Hippocampal formation (tissue), 2 donors: ENCODE measurements at places on chromosomes 3 and 15.

DNA sequence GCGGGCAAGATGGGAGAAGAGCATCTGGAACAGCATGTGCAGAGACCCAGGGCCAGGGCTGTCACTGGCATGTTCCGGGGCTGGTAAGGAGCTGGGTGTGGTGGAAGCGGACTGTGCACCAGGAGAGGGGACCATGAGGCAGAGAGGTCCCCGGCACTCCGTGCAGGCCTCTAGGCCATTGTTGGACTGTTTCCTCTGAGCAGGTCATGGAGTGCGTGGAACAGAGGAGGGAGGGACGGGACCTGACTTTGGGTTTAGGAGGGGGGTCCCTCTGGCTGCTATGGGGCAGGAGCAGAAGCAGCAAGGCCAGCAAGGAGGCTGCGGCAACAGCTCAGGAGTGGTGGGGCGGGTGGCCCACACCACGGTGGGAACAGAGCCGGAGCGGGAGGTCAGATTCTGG, 47.1 kb downstream of the TPRA1 start:
- DNase-seq, result no peak

DNA sequence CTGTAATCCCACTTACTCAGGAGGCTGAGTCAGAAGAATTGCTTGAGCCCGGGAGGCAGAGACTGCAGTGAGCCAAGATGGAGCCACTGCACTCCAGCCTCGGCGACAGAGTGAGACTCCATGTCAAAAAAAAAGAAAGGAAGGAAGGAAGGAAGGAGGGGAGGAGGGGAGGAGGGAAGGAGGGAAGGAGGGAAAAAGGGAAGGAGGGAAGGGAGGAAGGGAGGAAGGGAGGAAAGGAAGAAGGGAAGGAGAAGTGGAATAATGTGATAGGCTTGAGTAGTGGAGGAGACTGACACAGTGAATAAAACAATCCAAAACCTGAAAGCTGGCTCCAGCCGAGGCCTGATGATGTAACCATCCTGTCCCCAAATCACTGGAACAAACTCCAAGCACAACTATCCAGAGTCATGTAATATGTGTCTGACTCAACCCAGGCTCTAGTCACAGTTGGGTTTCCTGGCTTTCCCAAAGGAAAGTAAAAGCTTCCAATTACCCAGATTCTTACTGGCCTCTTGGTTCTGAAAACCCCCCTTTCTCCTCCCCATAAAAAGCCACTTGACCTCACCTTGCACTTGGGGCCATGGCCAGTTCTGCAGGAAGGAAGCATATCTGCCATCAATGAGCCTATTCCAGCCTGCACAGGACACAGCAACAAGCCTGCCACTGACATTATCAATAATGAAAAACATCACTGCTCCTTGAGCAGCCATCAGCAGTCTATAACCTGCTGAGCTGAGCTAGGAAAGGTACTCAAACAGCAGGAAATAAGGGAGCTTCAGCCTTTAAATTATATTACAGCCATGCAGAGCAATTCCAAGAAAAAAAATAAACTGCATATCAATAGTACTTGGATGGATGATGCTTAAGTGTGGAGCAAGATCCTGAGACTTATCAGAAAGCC, 48.3 kb downstream of the MB21D2 start:
- DNase-seq, result no peak

DNA sequence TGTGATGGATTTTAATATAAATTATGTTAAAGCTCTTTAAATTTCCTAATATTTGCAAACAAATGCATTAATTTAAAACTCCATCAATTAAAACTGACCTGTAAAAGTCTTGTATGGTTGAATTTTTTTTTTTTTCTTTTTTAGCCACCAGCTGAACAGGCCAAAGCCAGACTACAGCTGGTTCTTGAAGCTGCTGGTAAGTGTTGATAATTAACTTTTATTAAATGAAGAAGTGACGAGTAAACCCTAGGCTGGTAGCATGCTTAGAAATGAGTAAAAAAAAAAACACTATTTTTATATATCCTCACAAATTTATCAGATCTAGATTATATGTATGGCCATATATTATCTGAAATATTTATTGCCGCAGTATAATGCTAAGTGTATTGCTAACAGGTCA, 216.3 kb upstream of the MLF1 start:
- no peak for DNase-seq

GRCh38 chr3:71258116-71258515, 325.4 kb downstream of the FOXP1 start:
- DNase-seq, result no peak

DNA sequence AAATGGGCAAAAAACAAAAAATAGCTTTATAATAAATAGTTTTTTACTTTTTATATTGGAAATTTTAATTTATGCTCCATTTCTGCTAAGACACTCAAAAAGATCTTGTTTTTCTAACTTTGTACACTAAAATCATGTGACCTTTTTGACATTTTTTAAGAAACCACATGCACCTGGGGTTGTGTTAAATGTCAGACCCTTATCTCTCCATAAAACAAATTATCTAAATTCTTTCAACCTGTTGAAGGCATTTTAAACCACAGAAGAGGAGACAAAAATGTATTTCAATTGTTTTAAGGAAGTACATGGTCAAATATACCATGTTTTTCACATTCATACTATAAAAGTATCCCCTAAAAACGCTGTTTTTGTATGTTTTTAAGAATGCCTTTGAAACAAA, 29.2 kb downstream of the IFT80 start:
- no peak for DNase-seq
